ENCODE measurements at places on chromosomes 7 and 10.

- peak; percentile 84 for DNase-seq
Observed at GRCh38 chr7:121395961-121396757, at the start of gene FAM3C. FAM3C (minus strand) TSS chr7:121396308; CDS start chr7:121382969, 13,339 bp downstream.

DNA sequence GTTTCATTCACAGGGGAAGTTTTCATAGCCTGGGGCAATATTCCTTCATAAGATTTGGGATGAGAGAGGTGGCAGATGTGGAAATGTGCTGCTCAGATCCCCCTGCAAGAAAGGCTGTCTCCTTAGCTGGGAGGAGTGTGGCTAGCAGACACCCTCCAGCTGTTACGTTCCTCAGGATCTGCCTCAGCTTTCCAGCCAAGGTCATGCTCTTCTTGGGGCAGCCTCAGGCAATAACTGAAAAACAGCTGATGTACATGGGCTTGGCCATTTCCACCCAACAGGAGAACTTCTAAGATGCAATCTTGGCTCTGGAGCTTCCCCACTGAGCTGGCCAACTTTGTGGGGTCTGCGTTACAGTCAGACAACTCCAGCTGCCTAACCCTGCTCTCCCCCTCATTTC is 51.3 kb upstream of the SEPTIN7 start:
- no peak for DNase-seq

DNA sequence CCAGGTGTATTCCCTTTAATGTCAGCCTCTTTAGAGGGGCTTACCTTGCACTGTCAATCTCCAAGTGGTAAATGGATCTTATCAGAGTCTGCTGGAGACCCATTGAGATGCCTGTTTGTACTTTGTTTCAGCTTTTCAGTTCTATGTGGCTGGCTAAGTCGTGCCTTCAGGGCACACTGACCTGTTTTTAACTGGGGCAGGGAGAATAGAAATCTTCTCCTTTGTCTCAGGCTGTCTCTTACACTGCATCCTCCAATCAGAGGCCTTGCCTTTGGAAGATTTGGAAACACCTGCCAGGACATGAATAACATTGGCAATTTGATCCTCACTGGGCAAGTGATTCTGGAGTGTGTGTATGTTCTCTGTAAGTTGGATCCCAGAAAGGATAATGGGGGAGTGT is 65.0 kb downstream of the POU6F2 start:
- DNase-seq = peak; percentile 28

GRCh38 chr7:80175744-80176143 is 41.1 kb downstream of the GNAI1 start:
- DNase-seq = no peak

- DNase-seq = no peak
Observed at GRCh38 chr7:1646391-1646790, 23.7 kb upstream of the ELFN1 start.

DNA sequence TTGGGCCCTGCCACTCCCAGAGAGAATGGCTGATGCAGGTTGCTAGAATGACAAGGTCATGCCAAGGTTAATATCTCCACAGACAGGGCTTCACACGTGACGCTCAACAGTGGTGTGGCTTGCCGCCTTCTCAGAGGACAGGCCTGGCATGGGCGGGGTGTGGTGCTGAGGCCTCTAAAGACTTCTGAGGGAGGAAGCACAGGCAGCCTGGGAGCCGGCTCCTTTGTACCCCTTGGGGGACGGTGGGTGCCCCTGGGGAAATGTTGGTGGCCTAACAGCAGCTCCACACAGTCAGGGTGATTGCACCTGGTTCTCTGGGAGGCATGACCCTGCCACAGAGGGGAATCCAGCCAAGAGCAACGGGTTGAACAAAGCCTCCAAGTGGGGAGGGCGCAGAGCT is 115.1 kb downstream of the PKD1L1 start:
- no peak for DNase-seq

GRCh38 chr7:71612911-71613310 is 481.0 kb downstream of the GALNT17 start:
- no peak for DNase-seq

GRCh38 chr7:40000734-40001315 is 50.8 kb downstream of the CDK13 start:
- DNase-seq = no peak

GRCh38 chr10:74754381-74754821 is 72.0 kb upstream of the KAT6B start:
- DNase-seq = no peak

GRCh38 chr7:12256090-12256489 is 45.0 kb downstream of the TMEM106B start:
- no peak for DNase-seq

DNA sequence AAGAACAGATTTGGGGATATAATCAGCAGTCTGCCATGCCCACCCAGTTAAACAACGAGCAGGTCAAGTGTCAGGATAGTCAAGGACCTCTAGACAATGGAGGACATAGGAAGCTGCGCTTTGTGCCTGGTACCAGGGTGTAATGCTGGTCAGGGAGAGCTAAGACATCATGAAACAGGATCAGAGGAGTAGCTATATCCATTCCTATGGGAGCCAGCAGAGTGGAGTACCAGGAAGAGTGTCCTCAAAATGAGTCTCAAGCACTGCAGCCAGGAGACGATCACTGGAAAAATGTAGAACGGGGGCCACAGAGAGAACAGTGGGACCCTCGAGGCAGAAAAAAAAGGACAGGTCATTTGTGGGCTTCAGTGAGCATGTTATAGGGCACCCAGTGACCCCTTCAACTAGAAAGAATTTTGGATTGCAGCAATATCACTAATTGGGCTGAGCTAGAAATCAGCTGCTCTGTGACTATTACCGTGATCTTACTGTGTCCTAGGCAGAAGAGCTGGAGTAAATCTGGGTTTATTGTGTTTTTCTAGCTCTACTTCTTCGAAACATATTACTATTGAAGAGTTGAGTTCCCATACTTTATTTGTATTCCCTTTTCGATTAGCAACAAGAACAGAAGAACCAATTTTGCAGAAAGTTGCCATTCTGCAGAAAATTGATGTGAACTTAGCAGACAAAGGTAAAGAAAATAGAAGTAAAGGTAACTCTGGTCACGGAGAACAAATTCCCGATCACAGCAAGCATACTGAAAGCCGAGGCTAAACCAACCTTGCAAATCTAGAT is 319.6 kb downstream of the AHR start:
- DNase-seq = no peak

- DNase-seq = peak; percentile 58
Observed at GRCh38 chr7:157228864-157229422, 90.2 kb downstream of the UBE3C start.

DNA sequence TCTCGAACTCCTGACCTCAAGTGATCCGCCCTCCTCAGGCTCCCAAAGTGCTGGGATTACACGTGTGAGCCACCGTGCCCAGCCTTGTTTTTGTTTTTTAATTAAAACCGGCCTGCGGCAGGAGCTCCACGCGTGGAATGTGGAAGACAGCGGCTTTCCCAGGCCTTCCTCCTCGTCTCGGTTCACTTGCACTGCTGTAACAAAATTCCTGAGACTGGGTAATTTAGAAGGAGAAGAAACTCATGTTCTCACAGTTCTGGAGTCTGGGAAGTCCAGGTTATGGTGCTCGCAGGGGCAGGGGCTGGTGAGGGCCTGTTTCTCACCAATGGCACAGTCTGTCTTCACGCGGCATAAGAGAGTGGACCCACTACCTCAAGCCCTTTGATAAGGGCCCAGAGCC is 14.4 kb upstream of the CRYGN start:
- DNase-seq = no peak

GRCh38 chr10:87590705-87591588 is 68.7 kb upstream of the PAPSS2 start:
- no peak for DNase-seq
